ENCODE measurements at places on chromosomes 11 and 22.
A peak's percentile ranks its signal among the peaks of the same experiment; 100 is the strongest.

GRCh38 chr11:37422511-37422910, 824.5 kb upstream of the RAG2 start:
- DNase-seq = no peak

DNA sequence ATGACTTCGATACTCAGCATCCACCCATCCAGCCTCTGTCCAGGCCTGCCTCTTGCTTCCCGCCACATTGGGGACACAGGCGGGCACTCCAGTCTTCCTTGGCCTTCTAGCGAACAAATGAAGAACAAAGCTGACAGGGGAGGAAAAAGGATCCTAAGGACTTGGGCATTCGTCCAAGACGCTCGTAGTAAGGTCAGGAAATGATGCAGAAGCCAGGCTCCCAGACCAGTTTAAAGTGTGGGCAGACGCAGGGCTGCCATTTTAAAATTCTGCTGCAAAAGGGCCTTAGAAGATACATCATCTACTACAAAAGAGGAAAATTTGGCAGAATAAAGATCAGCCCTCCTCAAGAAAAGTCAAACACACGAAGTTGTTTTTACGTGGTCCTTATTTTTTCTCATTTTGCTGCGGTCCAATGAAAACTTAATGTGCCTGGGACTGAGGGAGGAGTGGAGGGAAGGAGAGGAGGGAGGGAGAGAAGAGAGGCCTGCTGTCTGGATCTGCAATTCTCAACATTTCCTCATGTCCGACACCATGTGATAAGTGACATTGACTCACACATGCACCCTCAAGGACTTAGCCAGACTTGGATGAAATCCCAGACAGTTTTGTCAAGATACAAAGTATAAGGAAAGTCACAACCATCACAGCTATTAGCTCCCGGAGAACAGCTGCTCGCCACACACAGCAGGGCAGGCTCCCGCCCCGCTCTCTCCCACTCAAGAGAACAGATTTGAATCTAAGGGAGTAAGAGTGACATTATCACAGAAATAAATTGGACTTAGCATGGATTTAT, 5.7 kb downstream of the DNAL4 start:
- DNase-seq = no peak

DNA sequence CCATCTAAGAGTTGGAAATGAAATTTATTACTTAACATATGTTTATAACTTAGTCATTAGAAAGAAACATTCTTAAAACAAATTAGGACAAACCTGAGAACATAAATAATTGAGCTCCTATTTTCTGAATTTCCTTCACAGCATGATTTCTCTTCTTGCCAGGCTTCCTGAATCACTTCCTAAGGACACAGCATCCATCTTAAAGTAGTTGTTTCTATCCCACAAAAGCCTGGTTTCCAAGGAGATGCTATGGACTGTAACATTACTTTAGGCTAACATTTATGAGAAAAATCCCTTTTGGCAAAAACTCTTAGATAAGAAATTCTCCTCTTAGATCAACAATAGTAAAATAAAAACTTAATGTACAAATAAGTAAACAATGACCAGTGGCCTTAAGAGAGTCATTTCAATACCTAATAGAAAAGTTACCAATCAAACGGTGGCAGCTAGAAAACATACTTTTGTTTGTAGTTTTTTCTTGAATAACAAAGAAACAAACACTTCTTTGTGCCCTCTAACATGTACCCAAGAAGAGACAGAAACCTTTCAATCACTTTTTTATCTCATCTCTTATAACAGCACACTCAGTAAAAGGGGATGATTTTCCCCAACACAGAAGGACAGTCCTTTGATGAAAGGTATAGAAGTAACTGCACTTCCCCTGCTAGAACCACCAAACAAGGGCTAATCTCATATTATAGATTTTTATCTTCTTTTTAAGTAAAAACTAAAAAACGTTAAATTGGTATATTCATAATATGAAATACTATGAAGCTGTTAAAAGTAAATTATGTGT, 74.5 kb downstream of the TTC28 start:
- DNase-seq = peak; percentile 43

- DNase-seq = peak; percentile 24
These were observed 8.2 kb downstream of the GTPBP1 start for GRCh38 chr22:38713921-38714320.

- peak; percentile 23 for DNase-seq
These were observed 498.7 kb downstream of the METTL15 start for GRCh38 chr11:28606930-28607329.

DNA sequence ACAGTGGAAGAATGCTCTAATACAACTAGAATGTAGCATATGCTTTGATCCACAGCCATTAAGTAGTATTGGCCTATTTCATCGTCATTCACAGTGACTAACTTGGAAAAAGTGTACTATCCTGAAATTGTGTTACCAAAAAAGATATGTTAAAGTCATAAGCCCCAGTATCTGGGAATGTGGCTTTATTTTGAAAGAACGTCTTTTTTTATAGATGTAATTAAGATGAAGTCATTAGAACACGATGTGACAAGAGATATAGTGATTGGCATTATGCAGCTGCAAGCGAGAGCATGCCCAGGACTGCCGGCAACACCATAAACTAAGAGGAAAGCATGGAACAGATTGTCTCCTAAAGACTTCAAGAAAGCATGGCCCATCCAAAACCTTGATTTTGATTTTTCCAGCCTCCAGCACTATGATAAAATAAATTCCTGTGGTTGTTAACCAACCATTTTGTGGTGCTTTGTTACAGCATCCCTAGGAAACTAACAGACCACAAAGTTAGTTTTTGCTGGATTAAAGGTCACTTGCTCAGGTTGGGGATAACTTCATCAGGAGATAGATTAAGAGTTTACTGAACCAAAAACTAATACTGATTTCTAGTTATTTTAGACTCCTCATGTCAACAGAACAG, 870.6 kb upstream of the LRRC4C start:
- DNase-seq = no peak

- DNase-seq = peak; percentile 74
These were observed 4.7 kb downstream of the DDIAS start for GRCh38 chr11:82906236-82906635.

GRCh38 chr22:38467904-38468442, at the start of gene KDELR3:
Gene KDELR3 (plus strand): TSS chr22:38468096. CDS start chr22:38468234, 138 bp downstream.
- DNase-seq = peak; percentile 51

DNA sequence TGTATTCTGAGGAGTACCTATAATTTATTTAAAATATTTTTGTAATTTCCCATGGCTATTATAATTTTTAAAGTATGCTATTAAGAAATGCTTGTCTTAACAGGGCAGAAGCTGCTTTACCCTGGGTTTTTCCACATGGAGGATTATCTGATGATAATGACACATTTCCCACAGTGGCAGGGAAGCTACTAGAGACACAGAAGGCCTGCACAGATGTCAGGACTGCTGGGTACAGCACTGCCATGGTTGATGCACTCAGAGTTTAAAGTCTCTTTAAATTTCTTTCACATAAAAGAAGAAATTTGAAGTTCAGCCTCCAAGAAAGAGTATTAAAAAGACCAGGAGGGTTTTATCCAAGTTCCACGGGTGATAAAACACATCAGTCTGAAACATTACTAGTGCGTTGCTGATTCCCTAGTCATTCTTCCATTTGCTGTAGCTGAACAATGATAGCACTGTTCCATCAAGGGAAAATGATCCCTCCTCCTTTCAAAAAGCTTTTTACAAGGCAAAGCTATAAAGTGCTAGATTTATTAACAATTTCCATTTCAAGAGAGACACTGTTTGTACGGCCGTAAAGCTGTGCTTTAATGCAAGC, 363.0 kb downstream of the CNTN5 start:
- no peak for DNase-seq

DNA sequence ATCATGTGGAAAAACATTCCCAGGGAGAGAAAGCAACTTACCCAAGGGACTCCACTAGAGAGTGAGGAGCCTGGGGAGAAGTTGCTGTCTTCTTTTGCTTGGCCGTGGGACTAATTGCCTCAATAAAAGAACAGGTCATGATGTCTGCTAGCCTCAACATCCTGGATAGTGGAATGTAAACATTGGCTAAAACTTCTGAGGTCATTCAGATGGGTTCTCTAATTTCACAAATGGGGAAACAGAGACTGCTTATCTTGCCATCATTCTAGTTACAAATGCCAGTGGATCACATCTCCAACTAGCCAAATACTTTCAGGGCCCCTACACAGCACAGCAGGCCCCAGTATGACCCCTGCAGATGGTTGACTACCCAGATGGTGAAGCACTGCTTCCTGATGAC, 28.4 kb upstream of the PAMR1 start:
- DNase-seq = no peak

DNA sequence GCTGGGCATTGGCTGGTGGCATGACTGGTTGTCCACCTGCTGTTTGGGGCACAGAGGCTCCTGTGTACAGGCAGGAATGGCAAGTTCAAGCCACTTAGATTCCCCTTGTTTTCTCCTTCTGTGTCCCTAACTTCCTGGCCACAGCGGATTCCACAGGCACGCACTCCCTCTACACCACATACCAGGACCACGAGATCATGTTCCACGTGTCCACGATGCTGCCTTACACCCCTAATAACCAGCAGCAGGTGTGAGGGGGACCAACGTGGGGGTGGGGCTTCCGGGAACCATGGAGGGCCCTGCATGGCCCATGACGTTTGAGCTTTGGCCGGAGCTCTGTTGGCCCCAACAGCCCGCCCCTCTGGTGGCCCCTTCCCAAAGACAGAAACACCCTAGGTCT, 7.8 kb downstream of the SIPA1 start:
- DNase-seq = no peak

- no peak for DNase-seq
These were observed 25.1 kb upstream of the CAPRIN1 start for GRCh38 chr11:34026432-34026831.

- DNase-seq = peak; percentile 76
These were observed 67.1 kb downstream of the CD82 start for GRCh38 chr11:44632466-44633123.

- DNase-seq = no peak
These were observed 237.2 kb upstream of the PLET1 start for GRCh38 chr11:112497826-112498225.

DNA sequence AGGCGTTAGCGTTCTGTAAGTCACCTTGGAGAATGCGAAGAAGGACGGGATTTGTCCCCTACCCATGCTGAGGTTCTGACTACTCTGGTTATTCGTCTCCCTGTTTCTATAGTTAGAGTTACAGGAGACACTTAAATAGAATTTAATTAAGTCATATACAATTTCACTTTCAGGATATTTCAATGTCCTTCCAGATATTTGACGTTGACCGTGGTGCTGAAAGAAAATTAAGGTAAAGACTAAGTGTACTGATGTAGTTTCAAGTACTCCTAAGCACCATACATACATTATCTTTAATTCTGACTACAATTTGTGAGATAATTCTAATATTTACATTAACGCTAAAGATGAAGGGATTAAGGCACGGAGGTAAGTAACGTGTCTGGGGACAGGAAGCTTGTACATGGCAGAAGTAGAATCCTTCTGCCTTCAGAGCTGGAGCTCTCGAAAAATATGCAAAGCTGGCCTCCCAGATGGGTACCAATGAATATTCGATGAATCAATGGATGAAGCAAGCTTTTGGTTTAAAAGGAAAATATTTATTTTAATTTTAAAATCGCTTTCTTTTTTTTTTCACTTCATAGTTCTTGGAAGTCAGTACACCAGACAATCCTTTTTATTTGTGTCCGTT, 539 bp upstream of the SLC36A4 start:
- no peak for DNase-seq

DNA sequence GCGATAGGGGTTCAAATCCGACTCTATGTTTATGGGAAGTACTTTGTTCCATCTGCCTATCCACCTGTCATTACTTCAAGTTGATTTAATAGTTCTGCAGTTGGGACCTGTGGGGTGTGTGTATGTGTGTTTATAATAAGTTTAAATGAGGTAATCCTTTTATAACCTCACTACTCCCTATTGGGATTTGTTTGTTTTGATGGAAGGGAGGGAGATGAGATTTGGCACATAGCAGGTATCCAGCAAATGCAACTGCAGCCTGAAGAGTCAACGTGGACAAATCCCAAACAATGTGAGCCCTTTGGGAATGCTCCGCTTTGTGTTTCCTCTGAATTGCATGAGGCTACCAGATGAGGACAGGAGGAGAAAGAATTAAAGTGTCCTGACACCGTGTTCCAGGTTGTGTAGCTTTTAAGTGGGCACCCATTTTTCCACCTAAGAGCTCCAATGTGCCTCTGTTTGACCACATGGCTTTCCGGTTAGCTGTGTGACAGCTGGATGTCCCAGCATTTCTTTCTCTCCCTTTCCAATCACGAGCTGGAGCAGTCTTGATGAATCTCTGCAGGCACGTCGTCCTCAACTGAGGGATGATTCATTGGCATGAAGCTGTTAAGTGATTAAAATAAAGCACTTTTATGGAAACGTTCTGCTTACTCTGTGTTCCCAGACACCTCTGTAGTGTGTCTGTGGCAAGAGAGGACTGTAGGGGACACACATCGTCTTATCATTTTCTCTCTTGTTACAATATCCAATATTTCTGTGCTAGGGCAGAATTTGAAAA, 610.7 kb downstream of the NTM start:
- DNase-seq = no peak

- DNase-seq = no peak
These were observed 17.8 kb upstream of the OAF start for GRCh38 chr11:120192831-120193625.

DNA sequence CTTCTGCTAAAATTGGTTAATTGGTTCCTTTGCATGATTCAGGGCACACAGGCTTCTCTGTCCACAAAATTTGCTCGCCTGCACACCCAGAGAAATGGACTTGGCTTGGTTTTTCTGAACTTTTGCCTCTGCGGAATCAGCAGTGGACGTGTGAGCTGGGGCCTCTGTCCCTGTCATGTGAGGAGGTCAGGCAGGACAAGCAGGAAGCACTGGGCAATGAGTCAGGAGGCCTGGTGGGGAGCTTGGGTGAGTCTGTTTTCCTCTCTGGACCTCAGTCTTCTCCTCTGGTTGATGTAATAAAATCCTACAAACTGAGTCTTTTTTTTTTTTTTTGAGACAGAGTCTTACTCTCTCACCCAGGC, 10.4 kb upstream of the CELSR1 start:
- no peak for DNase-seq

DNA sequence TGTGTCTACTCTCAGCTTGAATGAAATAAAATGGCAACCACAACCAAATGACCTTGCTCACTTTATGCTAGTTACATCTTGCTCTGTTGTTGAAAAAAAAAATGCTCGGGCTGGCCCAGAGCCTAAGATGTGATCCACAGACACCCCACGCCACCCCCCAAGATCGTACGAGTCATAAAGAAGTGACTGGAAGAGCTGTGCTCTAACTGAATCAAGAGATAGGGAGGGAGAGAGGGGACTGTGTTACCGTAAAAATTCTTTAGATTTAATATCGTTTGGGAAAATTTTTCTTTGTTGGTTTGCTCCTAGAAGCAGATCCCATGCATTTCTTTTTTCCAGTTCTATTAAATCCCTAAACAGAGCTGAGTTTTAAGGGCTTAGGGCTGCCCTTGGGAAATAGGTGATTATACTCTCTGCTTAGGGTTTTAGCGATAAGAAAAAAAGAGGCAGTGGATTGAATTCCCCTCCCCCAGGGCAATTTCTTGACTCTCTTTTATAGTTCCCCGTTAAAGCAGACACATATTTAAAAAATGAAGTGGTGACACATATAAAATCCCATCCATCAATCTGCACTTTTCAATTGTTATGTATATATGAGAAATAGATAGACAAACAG, 14.5 kb downstream of the MAML2 start:
- DNase-seq = no peak

- peak; percentile 95 for DNase-seq
These were observed 21.3 kb upstream of the PIK3IP1 start for GRCh38 chr22:31313366-31314147.

- no peak for DNase-seq
These were observed 140.0 kb downstream of the AASDHPPT start for GRCh38 chr11:106217456-106217855.

GRCh38 chr22:35315855-35316745, 16.4 kb downstream of the TOM1 start:
- no peak for DNase-seq

GRCh38 chr11:106821826-106822225, 196.4 kb downstream of the GUCY1A2 start:
- no peak for DNase-seq

Measured in GM23338 (cell line).